ENCODE measurements at places on chromosomes 13 and 19. TPM values are rescaled to one million over a fixed set of nuclear protein-coding genes. Genes with fewer than 3 reads are reported as not detected.

GRCh38 chr13:99652141-99652540, 150.9 kb downstream of the TM9SF2 start:
- H3K27me3 ChIP-seq, result no peaks in the 10 kb centered on the region
- H3K27ac ChIP-seq, result no peak overlapping the region
- no peak for DNase-seq
- H3K4me1 ChIP-seq, result peaks cover 9% of the 10 kb centered on the region
- no peaks in the 10 kb centered on the region for H3K36me3 ChIP-seq

- peaks cover 20% of the 10 kb centered on the region for H3K4me1 ChIP-seq
- H3K36me3 ChIP-seq, result no peaks in the 10 kb centered on the region
- H3K27me3 ChIP-seq, result no peaks in the 10 kb centered on the region
- H3K27ac ChIP-seq, result peak overlapping the region; percentile 91
These were observed 7.1 kb downstream of the RAB11B start for GRCh38 chr19:8397271-8397670.

- H3K36me3 ChIP-seq, result no peaks in the 10 kb centered on the region
- H3K4me1 ChIP-seq, result no peaks in the 10 kb centered on the region
- no peak for DNase-seq
These were observed 1534.8 kb downstream of the SLITRK5 start for GRCh38 chr13:89205856-89206520.

- peaks cover 7% of the 10 kb centered on the region for H3K36me3 ChIP-seq
- peaks cover 4% of the 10 kb centered on the region for H3K4me1 ChIP-seq
- H3K27me3 ChIP-seq, result no peaks in the 10 kb centered on the region
- no peak overlapping the region for H3K27ac ChIP-seq
These were observed 6.8 kb upstream of the ZNF561 start for GRCh38 chr19:9627856-9628255.

GRCh38 chr13:40368127-40368891, 298.1 kb downstream of the FOXO1 start:
- no peak overlapping the region for H3K4me3 ChIP-seq
- H3K27me3 ChIP-seq, result no peaks in the 10 kb centered on the region
- no peaks in the 10 kb centered on the region for H3K36me3 ChIP-seq
- H3K4me1 ChIP-seq, result no peaks in the 10 kb centered on the region

The CA11 gene
- total RNA-seq, result 4.7 TPM

The IL17D gene
- not detected for total RNA-seq

DNA sequence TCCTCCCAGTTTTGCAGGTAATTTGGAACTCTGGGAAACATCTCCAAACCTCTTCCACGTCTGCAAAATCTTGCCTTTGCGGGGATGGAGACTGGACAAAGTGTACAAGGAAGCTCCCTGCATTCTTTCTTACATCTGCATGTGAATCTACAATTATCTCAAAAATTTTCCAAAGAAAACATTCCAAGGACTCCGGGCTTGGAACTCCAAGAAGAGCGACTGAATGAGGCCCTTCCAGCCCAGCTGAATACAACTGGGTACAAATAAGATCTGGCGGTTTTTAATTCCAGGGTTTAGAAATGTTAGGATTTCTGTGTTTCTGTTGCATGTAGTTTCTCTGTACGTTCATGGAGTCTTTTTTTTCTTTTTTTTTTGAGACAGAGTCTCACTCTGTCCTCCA, 28.5 kb downstream of the EXOC3L2 start:
- H3K36me3 ChIP-seq, result no peaks in the 10 kb centered on the region
- no peaks in the 10 kb centered on the region for H3K4me1 ChIP-seq
- no peak overlapping the region for H3K4me3 ChIP-seq
- no peak for DNase-seq
- peaks cover 10% of the 10 kb centered on the region for H3K27me3 ChIP-seq

- H3K27ac ChIP-seq, result no peak overlapping the region
- H3K27me3 ChIP-seq, result no peaks in the 10 kb centered on the region
- H3K4me1 ChIP-seq, result no peaks in the 10 kb centered on the region
- DNase-seq, result no peak
- H3K4me3 ChIP-seq, result no peak overlapping the region
These were observed 230.0 kb downstream of the MYO16 start for GRCh38 chr13:108859197-108860012.

- no peak overlapping the region for H3K4me3 ChIP-seq
- H3K27me3 ChIP-seq, result no peaks in the 10 kb centered on the region
- H3K27ac ChIP-seq, result no peak overlapping the region
These were observed 10.1 kb downstream of the CEACAM21 start for GRCh38 chr19:41586064-41586463.

- DNase-seq, result no peak
- no peaks in the 10 kb centered on the region for H3K4me1 ChIP-seq
- H3K27ac ChIP-seq, result no peak overlapping the region
- H3K27me3 ChIP-seq, result no peaks in the 10 kb centered on the region
These were observed 9.3 kb downstream of the COLGALT1 start for GRCh38 chr19:17564781-17565180.

- no peak overlapping the region for H3K4me3 ChIP-seq
- no peak for DNase-seq
- no peaks in the 10 kb centered on the region for H3K27me3 ChIP-seq
- no peaks in the 10 kb centered on the region for H3K36me3 ChIP-seq
These were observed 4.7 kb upstream of the ZNF444 start for GRCh38 chr19:56136362-56136761.

DNA sequence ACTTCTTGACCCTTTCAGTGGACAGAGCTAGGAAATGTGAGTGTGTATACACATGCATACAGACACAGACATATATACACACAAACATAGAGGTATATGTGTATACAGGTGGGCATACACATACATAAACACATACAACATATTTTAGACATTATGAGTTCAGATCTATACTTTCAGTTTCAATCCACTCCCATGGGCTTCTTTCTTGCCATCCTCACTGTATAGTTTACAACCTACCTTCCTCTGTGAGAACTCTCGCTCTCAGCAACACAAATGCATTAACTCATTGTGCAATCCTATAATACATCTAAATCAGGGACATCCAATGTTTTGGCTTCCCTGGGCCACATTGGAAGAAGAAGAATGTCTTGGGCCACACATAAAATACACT, 21.2 kb upstream of the SCEL start:
- H3K36me3 ChIP-seq, result no peaks in the 10 kb centered on the region
- H3K27ac ChIP-seq, result no peak overlapping the region
- H3K4me3 ChIP-seq, result no peak overlapping the region
- peaks cover 4% of the 10 kb centered on the region for H3K27me3 ChIP-seq
- no peak for DNase-seq
- H3K4me1 ChIP-seq, result peaks cover 4% of the 10 kb centered on the region

DNA sequence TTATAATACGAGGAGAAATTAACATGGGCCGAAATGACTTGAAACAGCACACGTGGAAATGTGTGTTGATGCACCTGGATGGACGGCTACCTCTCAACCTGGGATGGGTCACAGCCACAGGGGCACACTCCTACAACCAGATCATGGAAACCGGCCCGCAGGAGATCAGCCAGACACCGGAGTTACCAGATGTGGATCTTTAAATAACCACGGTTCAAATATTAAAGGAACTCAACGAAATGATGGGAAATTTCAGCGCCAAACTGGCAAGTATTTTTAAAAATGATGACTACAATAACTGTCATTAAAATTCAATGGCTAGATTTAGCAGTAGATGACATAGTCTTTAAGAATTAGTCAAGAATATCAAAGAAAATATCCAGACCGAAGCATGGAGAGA, 166.9 kb upstream of the GPR12 start:
- H3K27ac ChIP-seq, result no peak overlapping the region
- DNase-seq, result no peak
- no peaks in the 10 kb centered on the region for H3K36me3 ChIP-seq
- H3K4me1 ChIP-seq, result no peaks in the 10 kb centered on the region

The SERTM1 gene
- total RNA-seq, result not detected

Data from natural killer cell treated with Interleukin-12 subunit alpha and Interleukin-12 subunit beta and Interleukin-15 and Interleukin-18, amount 100 ng/mL, for 72 hours (primary cell).